ENCODE measurements at places on chromosomes 3 and 15.

DNA sequence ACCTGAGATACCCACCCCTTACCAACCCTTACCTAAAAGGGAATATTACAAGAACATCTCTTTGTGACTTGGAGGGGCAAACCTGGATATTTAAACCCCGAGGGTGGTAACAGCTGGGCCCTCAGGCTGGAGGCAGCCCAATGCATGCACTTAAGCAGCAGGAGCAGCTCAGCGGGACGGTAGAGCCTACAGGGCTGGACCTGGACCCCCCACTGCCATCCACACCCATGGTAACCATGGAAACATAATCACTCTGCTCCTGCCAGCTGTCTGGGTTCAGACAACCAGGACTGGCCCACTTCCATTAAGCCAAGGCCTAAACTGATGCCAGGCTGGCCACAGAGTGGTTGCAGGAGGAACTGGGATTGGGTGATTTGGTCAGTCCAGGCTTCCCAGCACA lies 52.8 kb downstream of the ETFA start:
- no peak for DNase-seq

- no peak for DNase-seq
These were observed 140.7 kb upstream of the RARB start for GRCh38 chr3:25287291-25287884.

DNA sequence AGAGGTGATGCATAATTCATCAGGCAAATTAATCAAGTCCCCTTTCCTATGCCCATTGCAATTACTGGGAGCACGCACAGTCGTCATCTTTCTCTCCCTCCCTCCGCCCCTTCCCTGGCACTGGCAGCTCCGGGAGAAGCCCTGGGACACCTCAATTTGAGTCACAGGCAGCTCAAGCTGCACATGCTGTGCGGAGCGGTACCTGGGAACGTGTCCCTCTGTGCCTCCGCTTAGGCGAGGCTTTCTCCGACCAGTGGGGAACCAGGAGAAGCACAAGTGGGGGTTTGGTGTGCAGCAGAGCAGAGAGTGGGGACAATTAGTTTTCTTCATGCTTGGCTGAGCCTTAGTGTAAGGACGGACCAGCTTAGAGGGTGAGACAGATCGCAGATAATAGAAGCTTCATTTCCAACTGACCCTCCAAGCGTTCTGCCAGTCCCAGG lies 88.3 kb downstream of the SOX14 start:
- no peak for DNase-seq

- DNase-seq, result no peak
These were observed 101.4 kb downstream of the ABI3BP start for GRCh38 chr3:100891827-100892226.
